Heart right ventricle (tissue), 16 donors: ENCODE measurements at places on chromosomes 5 and 9.
A peak's percentile ranks its signal among the peaks of the same experiment; 100 is the strongest.

DNA sequence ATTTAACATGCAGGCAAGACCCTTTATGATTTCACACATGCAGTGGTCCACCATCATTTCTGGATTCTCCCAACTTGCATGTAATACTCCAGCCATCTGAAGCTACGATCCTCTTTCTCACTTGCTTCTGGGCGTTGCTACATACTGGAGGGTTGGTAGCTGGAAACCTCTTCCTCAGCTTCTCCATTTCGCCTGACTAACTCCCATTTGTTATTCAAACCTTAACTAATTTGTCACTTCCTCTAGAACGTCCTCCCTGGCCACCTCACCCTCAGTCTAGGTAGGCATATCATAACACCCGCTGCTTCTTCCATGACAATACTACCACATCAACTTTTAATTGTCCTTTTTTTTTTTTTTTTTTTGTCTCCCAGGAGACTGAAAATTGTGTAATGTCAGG, 72.6 kb upstream of the EQTN start:
- no peak for DNase-seq

- DNase-seq = no peak
Observed at GRCh38 chr5:73446631-73447529, 1.7 kb downstream of the FOXD1 start.

DNA sequence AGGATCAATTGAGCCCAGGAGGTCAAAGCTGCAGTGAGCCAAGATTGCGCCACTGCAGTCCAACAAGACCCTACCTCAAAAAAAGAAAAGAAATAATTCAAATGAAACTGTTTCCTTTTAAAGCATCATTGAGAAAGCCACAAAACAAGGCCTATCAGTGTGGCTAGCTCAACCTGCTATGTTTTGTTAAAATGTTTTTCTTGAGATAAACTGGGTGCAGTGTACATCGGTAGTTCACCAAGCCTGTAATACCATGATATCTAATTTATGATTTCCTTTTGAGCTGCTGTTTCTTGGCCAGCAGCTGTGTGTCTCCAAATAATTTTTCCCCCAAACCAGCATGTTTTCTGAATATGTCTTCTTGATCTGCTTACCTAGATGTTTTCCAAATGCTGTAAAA, 97.3 kb upstream of the GOLGA1 start:
- DNase-seq = no peak

DNA sequence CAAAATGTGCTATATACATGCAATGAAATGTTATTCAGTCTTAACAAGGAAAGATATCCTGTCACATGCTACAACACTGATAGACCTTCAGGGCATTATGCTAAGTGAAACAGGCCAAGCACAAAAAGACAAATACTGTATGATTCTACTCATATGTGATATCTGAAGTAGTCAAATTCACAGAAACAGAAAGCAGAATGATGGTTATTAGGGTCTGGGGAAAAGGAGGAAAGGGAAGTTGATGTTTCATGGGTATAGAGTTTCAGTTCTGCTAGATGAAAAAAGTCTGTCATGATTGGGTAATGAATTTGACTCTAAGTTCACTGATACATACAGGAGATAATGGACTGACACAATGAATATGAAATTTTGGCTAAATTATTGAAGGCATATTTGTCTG, 11.2 kb upstream of the RIC1 start:
- no peak for DNase-seq

GRCh38 chr9:25677301-25678146, 720 bp downstream of the TUSC1 start:
- peak; percentile 78 for DNase-seq

DNA sequence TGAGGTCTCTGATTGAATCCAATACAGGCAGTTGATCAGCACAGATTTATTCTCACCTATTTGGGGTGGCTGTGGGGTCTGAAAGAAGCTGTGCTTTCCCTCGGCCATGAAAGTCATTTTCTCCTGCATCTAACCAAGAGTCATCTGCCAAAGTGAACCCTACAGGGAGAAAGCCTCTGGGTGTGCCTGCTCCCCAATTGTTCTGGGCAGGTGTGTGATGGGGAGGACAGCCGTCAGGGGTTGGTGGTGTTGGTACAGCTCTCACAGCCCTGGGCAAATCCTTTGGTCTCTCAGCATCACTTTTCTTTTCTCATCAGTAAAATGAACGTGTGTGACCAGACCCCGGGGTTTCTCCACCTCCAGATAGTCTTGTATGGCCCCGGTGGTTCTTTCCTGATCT, 2.5 kb downstream of the PHF2 start:
- no peak for DNase-seq
